ENCODE measurements at places on chromosomes 12 and 14.

DNA sequence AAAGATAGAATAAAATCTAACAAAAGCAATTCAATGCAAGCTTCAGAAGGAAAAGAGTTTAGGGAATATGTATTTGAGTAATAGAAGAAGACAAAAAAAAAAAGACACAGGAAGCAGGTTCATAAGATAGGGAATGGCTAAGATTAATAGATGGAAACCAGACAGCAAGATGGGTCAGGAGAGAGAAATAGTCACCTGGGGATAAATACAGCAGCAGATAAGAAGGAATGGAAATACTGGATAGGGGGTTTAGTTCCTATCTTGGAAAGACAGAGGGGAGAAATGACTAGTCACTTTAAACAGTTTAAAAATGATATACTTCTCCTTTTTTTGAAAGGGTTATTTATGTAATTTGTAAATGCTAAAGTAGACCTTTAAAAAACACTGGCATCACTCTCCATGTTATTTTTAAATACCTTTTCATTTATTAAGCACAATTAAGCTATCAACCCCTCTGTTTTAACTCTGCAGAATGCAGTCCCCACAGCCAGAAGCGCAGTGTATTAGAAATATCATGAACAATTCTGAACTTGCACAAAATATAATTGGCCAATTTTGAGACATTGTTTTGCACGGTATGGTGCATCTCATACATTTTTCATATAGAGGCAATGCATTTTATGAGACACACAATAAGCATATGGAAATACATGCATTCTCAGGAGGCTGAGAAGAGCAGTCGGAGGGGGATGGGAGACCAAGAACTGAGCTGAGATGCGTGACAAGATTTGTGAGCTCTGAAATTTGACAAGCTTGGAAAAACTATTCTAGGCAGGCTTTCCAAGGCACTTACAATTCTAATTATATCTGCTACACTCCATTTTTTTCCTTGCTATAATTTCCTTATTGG lies 303.4 kb upstream of the PRICKLE1 start:
- no peaks in the 10 kb centered on the region for H3K36me3 ChIP-seq
- H3K4me1 ChIP-seq: no peaks in the 10 kb centered on the region
- no peaks in the 10 kb centered on the region for H3K27me3 ChIP-seq
- no peak overlapping the region for H3K27ac ChIP-seq
- no peak for DNase-seq

DNA sequence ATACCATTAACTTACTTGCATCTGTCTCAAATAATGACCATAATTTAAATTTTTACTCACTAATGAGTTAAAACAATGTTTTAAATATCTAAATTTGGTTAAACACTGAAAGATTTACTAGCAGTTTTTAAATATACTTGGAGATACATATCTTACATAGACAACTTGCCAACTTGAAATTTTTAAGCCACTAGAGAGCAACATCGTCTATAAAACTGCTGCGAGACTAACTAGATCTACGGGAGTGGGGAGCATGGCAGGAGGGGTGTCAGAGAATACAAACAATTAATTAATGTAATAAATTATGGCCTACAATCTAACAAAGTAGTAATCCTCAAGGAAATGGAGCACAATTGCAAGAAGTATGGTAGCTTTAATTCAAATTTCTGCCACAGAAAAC lies 120.4 kb downstream of the LRRIQ1 start:
- DNase-seq: no peak
- no peak overlapping the region for H3K27ac ChIP-seq
- no peaks in the 10 kb centered on the region for H3K4me1 ChIP-seq
- H3K27me3 ChIP-seq: no peaks in the 10 kb centered on the region
- no peak overlapping the region for H3K4me3 ChIP-seq

GRCh38 chr12:124370384-124370783 lies 75.5 kb downstream of the RFLNA start:
- no peak overlapping the region for H3K4me3 ChIP-seq
- peaks cover 3% of the 10 kb centered on the region for H3K36me3 ChIP-seq
- no peaks in the 10 kb centered on the region for H3K27me3 ChIP-seq
- no peak for DNase-seq

DNA sequence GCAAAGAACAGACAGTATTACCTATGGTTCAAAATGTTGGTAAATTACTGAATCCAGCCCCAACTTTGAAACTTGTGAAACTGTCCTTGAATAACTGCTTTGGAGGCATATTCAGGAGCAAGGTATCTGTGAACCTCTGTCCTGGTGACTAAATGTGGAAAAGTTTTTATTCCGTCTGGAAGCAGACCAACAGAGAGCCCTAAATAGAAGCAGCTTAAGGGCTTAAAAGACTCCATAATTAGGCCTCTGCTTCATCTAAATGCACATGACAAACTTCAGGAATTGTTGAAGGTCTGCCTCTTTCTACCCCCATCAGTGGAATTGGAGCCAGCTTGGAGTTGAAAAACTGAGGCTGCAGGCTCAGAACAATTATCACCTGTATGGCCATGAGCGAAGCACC lies 276.5 kb downstream of the KCNH5 start:
- no peaks in the 10 kb centered on the region for H3K36me3 ChIP-seq
- no peak overlapping the region for H3K4me3 ChIP-seq
- H3K4me1 ChIP-seq: no peaks in the 10 kb centered on the region
- H3K27me3 ChIP-seq: no peaks in the 10 kb centered on the region

DNA sequence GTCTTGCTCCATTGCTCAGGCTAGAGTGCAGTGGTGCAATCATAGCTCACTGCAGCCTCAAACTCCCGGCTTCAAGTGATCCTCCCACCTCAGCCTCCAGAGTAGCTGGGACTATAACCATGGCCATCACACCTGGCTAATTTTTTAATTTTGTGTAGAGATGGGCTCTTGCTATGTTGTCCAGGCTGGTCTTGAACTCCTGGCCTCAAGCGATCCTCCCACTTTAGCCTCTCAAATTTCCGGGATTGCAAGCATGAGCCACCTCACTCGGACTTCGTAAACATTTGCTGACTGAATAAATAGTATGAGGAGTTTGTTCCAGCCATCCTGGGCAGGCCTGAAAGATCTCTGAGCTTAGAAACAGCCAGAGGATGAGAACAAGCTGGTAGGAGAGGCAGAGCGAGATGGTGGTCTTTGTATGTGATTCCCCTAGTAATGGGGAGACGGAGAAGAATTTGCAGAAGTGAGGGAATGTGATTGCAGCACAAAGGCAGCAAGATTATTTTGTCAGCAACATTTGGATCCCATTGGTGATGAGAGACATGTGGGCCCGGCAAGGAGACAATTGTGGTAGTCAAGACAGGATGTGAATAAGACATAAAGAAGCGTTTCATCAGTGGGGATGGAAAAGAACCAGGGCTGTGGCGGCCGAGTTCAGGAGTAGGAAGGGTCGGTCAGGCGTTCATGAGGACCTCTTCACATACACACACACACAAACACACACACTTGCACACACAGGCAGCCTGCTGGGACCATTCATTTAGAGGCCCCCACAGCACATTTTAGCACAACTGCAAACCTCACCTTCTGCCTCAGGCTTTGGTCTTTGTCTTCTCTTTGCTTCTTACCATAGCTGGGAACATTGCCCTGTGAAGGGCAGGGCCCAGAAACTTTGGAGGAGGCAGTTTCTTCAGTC lies 155.5 kb downstream of the ZFP36L1 start:
- no peak for DNase-seq
- no peak overlapping the region for H3K27ac ChIP-seq
- no peaks in the 10 kb centered on the region for H3K27me3 ChIP-seq
- peaks cover 3% of the 10 kb centered on the region for H3K4me1 ChIP-seq

GRCh38 chr14:99936738-99937474 lies 128.3 kb upstream of the EVL start:
- no peaks in the 10 kb centered on the region for H3K27me3 ChIP-seq
- H3K4me3 ChIP-seq: no peak overlapping the region
- H3K4me1 ChIP-seq: no peaks in the 10 kb centered on the region
- DNase-seq: no peak
- H3K27ac ChIP-seq: no peak overlapping the region
- H3K36me3 ChIP-seq: no peaks in the 10 kb centered on the region

- no peaks in the 10 kb centered on the region for H3K4me1 ChIP-seq
- peaks cover 11% of the 10 kb centered on the region for H3K27me3 ChIP-seq
- no peaks in the 10 kb centered on the region for H3K36me3 ChIP-seq
- no peak for DNase-seq
- no peak within 1 kb of the TSS for H3K4me3 ChIP-seq
Measured at GRCh38 chr12:69610729-69611128, at the start of gene LRRC10. TSS of gene LRRC10 (minus strand) at chr12:69610907. CDS start at chr12:69610838, 69 bp downstream.

- peaks cover 18% of the 10 kb centered on the region for H3K36me3 ChIP-seq
- peak within 1 kb of the TSS; percentile 89 for H3K4me3 ChIP-seq
- H3K4me1 ChIP-seq: peaks cover 42% of the 10 kb centered on the region
- peak within 1 kb of the TSS; percentile 96 for H3K27ac ChIP-seq
Measured at GRCh38 chr14:64986648-64987437, at the start of gene FNTB. TSS of gene FNTB (plus strand) at chr14:64986895. CDS start at chr14:64986954, 59 bp downstream.

DNA sequence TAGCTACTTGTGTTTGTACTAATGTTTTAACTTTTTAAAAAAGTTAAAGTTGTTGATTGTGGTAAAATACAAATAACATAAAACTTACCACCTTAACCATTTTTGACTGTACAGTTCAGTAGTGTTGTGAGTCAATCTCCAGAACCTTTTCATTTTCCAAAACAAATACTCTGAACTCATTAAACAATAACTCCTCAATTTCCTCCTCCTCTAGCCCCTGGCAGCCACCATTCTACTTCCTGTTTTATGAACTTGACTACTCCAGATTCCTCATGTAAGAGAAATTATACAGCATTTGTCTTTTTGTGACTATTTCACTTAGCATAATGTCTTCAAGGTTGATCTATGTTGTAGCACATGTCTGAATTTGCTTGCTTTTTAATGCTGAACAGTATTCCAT lies 299.1 kb upstream of the AMIGO2 start:
- H3K4me3 ChIP-seq: peak overlapping the region; percentile 36
- peak; percentile 55 for DNase-seq
- peaks cover 19% of the 10 kb centered on the region for H3K36me3 ChIP-seq
- H3K27ac ChIP-seq: peak overlapping the region; percentile 88
- no peaks in the 10 kb centered on the region for H3K27me3 ChIP-seq
- peaks cover 41% of the 10 kb centered on the region for H3K4me1 ChIP-seq

DNA sequence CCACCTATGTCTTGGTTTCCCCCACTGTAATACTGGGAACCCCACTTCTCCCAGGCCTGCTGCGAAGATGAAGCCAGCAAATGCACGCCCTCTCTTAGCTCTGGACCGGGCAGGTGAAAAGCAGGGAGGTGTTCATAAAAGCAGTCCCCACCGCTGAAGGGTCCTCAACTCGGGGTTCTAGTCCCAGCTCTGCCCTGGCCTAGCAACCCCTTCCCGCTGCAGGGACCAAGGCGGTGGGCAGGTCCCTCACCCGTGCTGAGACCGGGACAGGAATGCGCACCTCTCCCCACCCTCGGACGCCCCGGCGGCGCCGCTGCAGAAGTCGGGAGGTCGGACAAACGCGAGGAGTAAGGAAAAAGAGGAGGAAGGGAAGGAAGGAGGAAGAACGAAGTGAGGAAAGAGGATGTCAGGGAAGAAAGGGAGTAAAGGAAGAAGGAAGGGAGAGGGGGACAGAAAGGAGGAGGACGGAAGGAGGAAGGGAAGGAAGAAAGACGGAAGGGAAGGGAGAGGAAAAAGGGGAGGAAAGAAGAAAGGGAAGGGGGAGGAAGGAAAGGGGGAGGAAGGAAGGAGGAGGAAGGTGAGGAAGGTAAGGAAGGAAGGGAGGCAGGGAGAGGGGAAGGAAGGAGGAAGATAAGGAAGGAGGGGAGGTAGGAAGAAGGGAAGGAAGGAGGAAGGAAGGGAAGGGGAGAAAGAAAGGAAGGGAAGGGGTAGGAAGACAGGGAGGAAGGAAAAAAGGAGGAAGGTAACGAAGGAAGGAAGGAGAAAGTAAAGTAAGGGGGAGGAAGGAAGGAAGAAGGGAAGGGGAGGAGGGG lies 701 bp downstream of the SPRING1 start:
- H3K4me3 ChIP-seq: peak overlapping the region; percentile 87
- peak overlapping the region; percentile 89 for H3K27ac ChIP-seq
- peaks cover 22% of the 10 kb centered on the region for H3K36me3 ChIP-seq
- peaks cover 13% of the 10 kb centered on the region for H3K4me1 ChIP-seq

Measured in activated CD4-positive, alpha-beta T cell treated with anti-CD3 and anti-CD28 coated beads, Interleukin-2, amount 10 ng/mL, durations not matched to agents 24 days and 14 days (primary cell).